NCI-H187 (cell line): ENCODE measurements at places on chromosomes 2 and 18.

GRCh38 chr2:234142530-234142929 is 92.0 kb downstream of the SPP2 start:
- no peak for DNase-seq

- no peak for DNase-seq
These were observed 1.7 kb upstream of the HOXD12 start for GRCh38 chr2:176097820-176098365.

DNA sequence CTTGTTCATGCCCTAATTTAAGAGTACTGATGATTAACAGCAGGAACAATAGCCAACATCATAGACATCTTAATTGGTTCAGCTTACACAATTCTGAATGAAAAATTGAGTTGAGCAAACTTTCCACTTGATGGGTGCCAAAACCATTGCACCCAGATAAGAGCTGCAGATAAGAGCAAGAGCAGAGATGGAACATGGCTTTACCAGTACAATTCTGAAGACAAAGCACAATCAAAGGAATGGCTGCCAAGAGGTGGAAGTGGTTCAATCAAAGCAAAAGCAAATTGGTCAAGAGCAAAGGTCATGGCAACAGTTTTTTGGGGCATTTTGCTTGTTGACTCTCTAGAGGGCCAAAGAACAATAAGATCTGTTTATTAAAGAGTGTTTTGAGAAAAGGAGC is 65.6 kb upstream of the ATP5MC3 start:
- no peak for DNase-seq

DNA sequence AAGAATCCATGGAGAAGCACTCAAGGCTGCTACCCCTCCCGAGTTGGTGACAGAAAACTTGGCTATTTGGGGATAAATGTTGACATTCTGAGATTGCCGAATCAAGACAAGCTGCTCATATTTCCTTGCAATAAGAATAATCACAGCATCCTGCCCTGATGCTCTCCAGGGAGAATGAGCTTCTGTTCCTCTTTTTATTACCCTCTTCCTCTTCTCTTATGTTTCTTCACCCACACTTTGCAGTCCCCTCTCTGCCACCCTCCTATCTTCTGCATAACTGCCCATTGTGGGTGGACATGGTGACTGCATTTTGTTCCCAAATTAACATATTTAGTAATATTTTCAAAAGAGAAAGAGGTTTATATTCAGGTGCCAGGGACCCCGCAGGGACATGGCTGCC is 11.9 kb upstream of the MSGN1 start:
- DNase-seq, result no peak

DNA sequence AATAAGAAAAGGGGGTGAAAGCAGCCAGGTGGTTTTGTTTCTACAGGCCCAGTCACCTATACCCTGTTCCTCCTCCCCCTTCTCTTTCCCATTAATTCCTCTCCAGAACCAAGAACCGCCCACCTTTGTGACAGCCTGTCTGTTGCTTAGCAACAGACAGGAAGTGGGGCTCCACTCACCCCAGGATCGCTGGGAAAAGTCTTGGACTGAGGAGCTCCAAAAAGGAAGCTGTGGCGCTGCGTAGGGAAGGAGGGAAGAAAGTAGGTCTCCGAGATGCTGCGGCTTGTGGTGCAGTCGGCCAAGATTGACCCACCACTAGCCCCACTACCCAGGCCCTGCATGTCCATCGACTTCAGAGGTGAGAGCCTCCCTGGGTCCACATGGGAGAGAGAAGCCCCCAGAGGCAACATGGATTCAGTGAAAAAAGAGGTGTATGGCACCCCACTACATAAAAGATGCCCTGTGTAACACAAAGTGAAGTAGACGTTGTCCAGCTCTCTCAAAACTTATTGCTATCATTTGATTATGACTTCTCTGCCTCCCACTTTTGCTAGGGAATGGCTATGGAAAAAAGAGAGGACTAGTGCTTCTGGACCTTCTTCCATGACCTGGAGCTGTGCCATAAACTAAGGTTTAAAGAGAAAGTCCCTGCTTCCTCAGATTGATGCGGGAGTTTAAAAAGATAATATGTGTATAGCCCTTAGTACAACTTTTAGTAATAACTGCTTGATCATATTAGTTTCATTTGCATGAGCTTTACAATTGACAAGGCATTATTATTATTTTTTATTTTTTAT is at the start of gene FER1L5:
Gene FER1L5, plus strand, starts transcription at position 201 of the 797 bp plus-strand sequence. Its CDS starts 73 bp downstream, at position 274.
- DNase-seq, result no peak

DNA sequence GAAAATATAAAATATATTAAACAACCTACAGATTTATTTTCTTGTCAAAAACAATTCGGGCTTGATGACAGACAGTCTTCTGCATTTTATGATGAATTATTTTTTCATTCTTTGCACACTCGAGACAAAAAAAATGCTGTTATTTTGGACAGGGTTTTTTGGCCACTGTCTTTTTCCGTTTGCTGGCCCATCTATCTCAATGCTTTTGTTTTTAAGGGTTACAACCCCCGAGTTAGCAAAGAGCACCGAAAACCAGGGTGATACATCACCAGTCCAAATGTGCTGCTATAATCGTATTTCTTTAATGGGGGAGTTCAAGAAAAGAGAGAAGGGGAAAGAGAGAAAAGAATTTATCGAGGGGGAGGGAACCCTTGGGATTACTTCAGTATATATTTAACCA is 7.7 kb downstream of the EVX2 start:
- DNase-seq, result no peak

DNA sequence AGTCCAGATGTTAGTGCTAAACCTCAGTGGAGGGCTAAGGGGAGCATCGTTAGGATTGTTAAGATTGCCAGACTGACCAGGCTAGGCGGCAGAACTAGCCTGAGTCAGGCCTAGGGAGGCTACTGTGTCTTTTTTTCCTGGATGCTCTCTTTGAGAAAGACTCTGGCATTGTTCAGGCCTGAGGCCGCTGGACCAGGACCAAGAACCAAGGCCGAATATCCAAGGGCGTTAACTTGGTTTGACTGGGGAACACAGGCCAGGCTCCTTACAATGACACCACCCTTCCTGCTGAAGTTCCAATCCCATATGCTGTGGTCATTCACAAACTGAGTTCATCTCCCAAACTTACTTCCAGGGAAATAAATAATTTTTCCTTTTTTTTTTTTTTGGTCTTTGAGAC is 10.6 kb downstream of the HTRA2 start:
- DNase-seq, result no peak

DNA sequence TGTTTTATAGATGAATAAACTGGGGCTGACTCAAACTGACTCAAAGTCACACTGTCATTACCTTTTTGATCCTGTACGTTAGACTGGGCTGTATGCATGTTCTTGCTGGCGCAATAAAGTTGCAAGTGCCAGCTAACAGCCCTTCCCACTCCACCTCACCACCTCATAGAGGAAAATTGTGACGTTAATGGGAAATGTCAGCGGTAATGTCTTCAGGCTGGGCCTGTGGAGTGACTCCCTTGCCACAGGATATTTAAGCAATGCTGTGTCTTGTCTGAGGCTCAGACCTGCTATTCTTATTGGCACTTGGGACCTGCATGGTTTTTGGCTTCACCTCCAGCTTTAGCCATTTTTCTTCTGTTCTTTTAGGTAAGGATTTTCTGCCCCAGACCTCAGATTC is 25.2 kb upstream of the CASP10 start:
- no peak for DNase-seq

DNA sequence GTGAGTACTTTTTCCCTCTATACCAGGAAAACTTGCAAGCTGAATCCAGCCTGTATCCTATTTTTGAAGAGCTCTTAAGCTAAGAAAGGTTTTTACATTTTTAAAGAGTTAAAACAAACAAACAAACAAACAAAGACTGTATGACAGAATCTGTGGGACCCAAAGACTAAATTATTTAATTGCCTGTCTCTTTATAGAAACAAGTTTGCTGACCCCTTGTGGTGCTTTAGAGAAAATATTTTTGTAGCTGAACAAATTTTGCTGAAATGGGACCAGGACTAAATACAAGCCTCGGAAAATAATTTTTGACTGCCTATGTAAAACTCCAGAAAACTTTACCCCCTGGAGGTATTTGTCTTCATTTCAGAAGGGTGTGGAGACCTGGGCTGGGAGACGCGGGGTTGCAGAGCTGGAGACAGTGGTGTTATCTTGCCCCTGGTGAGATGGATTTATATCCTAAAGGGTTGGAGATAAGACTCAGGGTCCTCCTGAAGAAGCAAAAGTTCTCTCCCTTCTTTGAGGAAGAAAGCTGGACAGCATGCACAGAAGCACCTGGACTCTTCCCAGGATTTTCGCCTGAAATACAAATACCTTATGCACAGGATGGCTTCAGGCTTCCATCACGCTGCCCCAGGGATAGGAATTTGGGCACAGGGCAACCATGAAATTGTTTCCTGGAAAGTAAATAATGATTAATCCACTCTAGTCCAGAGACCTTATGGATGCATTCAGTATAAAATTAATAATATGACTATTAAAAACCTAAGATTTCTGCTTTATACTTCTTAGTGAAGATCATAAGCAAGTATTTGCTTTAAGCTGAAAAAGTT is 54.3 kb downstream of the TMX3 start:
- DNase-seq, result no peak

DNA sequence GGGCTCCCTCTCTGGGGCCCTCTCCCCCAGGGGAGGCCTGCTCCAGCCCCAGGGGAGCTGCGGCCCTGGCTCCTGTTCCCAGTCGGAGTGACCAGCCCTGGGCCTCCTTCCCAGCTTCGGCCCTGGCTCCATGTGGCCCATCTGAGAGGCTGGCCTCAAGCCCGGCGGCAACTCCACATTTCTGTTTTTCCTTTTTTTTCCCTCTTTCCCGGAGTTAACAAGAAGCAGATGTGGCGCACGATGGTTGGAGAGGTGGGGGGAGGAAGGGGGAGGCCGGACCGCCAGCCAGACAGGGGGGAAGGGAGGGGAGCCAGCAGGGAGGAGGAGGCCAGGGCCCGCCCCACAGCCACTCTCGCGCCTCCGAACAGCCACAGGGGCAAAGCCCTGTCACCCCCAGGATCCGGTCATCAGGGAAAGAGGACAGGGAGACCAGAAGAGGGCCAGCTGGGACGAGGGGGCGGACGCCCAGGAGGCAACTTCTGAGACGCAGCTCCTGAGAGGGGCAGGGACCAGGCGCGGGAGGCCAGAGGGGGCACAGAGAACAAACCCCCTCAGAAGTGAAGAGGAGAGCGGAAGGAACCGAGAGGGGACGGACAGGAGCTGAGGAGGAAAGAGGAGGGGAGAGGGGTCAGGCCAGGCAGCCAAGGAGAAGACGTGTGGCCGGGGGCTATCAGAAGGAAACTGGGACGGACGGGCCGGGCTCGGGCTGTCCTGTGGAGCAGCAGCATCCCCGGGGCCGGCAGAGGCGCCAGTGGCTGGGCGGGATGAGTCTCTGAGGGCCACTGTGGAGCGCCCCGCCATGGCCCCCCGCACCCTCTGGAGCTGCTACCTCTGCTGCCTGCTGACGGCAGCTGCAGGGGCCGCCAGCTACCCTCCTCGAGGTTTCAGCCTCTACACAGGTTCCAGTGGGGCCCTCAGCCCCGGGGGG is at the start of gene EMILIN1:
Gene EMILIN1, plus strand, starts transcription at position 349 of the 928 bp plus-strand sequence. Its CDS starts 451 bp downstream, at position 800.
- DNase-seq, result no peak

DNA sequence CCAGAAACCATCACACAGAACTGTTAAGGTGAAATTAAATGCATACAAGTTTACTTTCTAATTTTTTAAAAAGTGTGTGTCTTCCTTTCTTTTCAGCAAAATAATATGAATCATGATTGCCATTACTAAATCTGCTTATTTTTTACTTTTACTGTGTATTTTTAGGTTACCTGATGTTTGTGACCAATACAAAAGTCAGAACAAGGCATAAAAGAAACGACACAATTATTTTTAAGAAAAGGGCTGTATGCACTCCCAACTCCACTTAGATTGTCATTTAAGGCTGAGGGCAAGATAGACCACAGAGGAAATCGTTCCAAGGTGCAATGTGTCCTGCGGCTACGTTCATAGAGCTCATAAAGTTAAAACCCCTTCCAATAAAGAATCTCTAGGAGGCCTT is 797.0 kb downstream of the TDRD15 start:
- no peak for DNase-seq

GRCh38 chr18:75167759-75168618 is 41.0 kb downstream of the PTGR3 start:
- no peak for DNase-seq

DNA sequence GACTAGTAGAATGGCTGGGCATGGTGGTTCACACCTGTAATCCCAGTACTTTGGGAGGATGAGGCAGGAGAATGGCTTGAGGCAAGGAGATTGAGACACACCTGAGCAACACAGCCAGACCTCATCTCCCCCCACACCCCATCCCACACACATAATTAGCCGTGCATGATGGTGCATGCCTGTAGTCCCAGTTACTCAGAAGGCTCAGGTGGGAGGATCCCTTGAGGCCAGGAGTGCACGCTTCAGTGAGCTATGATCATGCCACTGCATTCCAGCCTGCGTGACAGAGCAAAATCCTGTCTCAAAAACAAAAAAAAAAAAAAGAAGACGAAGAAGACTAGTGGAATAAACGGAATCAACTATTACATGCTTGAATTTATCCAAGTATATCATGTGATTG is 150.0 kb downstream of the STK39 start:
- DNase-seq, result no peak

DNA sequence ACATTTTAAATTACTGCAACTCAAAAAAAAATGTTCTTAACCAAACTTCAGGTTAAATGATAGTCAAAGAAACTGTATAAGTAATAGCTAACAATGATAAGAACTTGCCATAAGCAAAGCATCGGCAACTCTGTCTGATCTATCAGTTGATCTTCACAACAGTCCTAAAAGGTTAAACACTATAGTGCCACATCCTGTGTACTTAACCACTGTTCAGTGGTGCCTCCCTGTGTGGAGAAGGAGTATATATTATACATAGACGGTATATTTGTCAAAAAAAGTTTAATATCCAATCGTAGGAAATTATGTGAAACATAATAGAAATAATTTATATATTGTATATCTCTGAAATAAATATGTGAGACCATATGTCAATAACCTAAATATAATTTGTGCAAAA is 13.0 kb downstream of the DTNA start:
- no peak for DNase-seq

GRCh38 chr18:22254088-22254487 is 84.7 kb downstream of the GATA6 start:
- DNase-seq, result no peak

- DNase-seq, result no peak
These were observed 779 bp downstream of the DGKD start for GRCh38 chr2:233354971-233355574.

GRCh38 chr2:42297322-42297936 is 63.6 kb downstream of the COX7A2L start:
- no peak for DNase-seq

DNA sequence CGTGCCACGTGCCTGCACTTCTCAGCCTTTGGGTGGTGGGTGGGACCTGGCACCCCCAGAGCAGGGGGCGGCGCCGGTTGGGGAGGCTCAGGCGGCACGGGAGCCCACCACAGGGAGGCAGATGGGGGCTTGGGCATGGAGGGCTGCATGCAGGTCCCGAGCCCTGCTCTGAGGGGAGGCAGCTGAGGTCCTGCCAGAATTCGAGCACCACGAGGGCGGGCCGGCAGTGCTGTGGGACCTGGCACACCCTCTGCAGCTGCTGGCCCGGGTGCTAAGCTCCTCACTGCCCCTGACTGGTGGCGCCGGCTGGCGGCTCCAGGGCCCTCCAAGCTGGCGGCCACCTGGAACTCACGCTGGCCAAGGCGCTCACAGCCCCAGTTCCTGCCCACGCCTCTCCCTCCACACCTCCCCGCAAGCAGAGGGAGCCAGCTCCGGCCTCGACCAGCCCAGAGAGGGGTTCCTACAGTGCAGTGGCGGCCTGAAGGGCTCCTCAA is 1176.8 kb upstream of the GYPC start:
- no peak for DNase-seq

GRCh38 chr2:233945146-233945545 is 28.0 kb downstream of the TRPM8 start:
- DNase-seq, result no peak

GRCh38 chr2:10360460-10360849 is 57.8 kb downstream of the HPCAL1 start:
- DNase-seq, result no peak
